ENCODE measurements at places on chromosomes 12 and 14.

- DNase-seq: no peak
Measured at GRCh38 chr12:30753233-30753632, 1.5 kb downstream of the CAPRIN2 start.

GRCh38 chr12:116780942-116781341 lies 42.8 kb downstream of the RNFT2 start:
- no peak for DNase-seq

- no peak for DNase-seq
Measured at GRCh38 chr12:42810006-42810405, 220.5 kb upstream of the PRICKLE1 start.

DNA sequence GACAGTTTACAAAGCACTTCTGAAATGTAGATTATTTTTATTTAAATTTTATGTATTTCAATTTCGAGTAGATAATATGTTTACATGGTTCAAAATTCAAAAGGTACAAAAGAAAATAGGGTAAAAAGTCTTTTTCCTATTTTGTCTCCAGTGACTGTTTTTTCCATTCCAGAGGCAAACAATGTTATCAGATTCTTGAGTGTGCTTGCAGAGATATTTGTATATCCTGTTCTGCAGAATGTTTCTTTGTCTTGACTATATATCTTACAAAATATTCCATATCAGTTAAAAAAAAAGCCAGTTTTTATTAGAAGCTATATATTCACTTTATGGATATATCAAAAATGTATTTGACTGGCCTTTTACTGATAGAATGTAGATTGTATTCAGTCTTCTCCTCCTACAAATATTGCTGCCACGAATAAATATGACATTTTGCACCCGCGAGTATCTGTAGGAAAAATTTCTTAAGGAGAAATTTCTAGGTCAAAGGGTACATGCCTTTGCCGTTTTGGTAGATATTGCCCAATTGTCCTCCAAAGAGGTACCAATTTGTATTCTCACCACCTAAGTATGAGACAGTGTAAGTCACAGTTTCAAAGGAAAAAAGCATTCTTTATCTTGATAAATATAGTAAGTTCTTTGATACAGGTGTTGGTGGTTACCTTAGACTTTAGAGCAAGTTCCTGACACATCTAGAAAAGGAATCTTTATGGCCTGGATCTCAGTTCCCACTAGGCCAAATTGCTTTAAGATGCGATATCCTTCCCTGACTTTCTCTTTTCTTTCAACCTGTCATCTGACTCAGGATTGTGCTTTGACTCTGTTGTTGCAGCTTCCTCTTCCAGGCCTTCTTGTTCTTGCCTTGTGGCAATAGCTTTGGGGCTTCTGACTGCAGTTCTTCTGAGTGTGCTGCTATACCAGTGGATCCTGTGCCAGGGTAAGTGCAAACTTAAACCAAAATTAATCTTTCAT lies 2.3 kb downstream of the KLRG1 start:
- no peak for DNase-seq

- peak; percentile 79 for DNase-seq
Measured at GRCh38 chr12:49763006-49763591, 21.7 kb downstream of the TMBIM6 start.

DNA sequence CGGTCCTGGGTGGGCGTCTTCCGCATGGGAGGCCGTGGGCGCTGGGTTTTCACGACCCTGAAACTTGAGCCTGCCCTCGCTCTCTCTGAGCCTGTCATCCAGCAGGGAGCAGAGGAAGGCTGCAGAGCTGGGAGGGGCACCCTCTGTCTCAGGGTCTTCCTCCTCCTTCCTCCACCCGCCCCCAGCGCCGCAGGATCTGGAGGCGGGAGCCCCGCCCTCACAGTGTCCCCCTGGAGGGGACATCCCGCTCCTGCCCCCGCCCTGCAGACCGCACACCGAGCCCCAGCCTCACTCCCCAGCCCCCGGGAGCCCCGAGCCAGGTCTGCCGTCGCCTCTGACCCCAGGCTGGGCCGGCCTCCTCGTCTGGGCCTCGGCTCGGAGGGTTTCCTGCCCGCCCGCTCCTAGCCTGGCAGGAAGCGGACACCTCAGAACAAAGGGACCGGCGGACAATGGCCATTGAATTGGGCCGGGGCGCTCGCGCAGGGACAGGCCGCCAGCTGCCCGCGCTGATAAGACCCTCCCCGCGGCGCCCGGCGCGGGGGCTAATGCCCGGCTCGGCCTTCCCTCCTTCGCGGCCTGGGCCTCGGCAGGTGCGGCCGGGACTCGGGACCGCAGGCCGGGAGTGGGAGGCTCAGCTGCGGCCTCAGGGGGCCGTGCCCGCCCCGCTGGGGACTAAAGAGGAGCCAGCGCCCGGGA lies 15.3 kb upstream of the NUDT14 start:
- DNase-seq: no peak

DNA sequence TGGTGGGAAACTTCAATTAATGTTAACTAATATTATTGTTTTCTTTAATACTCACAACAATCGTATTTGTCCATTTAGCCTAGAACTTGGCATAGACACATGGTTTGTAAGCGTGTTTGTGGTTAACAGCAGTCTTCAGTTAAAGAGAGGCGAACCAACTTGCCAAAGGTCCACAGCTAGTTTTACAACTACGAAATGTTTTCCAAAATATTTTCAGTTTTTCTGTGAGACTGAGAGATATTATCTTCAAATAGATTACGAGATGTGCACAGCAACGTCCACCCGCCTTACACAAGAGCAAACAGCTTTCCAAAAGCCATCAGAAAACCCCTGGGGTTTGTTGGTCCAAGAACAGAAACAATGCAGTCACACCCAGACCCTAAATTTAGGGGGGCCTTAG lies 58.6 kb upstream of the RASSF3 start:
- no peak for DNase-seq

DNA sequence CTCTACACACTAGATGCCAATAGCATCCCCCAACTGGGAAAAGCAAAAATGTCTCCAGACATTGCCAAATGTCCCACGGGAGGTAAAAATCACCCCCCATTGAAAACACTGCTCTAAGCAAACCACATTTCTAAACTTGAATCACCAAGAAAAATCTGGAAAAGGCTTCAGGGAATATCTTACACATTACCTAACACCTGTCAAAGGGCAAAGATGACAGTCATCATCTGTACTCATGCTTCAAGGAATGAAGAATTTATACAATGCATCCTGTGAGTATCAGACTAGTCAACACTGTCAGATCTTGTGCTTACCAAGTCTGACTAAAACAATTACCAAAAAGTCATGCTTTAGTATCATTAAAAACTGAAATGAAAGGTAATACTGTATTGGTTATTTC lies 161.6 kb upstream of the SOX5 start:
- no peak for DNase-seq

DNA sequence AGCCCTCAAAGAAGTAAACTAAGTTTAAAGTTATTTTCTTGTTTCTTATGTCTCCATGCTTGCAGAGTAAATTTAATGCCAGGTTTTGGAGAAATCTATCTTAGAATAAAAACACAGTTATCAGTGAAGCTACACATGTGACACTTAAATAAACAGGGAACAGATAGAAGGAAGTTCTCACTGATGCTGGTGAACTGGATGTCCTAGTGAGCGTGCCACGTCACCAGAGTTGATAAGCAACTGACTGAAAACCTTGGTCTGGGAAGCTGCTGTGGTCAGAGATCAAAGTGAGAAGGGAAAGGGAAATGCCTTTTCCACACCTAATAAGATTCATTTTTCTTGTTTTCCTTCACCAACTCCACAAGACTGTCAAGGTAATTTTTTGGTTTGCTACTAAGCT lies 74.8 kb upstream of the PCED1B start:
- no peak for DNase-seq

GRCh38 chr12:46675736-46676135 lies 150.1 kb downstream of the SLC38A4 start:
- DNase-seq: no peak

DNA sequence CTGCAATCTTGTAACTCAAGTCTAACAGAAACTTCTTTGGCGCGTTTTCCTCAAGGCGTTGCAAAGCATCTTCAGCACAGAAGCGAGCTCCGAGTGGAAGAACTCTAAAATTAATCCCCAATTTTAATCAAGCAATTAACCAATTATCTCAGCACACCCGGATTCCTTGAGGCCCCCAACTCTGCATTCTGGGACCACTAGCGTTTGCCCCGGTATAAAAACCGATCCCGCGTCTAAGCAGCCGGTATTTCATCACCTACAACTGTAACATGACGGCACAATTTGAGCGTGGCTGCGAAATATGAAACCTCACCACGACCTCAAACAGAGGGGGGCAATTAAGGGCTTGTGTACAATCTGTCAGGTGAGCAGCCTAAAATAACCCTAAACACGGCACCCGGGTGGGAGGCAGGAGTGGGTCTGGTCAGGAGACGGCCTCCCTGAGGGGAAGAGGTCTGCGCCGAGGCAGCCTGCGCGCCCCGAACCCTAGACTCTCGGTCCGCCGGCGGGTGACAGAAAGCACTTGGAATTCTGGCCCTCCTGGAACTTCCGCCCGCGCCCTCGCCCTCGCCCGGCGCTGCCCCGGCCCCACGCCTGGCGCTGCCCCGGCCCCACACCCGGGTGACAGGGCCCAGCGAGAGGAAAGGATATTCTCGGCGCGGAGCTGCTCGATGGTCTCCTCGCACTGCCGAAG lies 594 bp downstream of the ZCCHC8 start:
- no peak for DNase-seq

DNA sequence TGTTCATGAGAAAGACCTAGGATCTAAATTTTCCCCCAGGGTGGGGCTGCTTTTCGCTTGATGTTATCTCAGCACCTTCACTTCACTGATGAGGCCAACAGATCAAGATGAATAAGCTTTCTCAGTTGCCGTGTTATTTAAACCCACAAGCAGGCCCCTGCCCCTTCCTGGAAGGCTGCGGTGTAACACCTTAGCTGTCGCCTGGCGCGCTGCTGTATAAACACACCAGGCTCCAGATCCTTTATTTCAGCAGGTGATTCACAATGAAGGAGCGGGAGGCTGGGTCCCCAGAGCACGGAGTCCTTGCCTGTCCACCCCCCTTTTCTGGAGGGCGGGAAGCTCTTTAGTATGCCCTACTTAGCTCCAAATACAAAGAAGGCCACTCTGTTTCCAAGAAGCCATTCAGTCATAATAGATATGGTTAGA lies 515.4 kb downstream of the FUT8 start:
- DNase-seq: no peak

All from suprapubic skin (tissue), 4 donors.